ENCODE measurements at places on chromosomes 6 and 20.

DNA sequence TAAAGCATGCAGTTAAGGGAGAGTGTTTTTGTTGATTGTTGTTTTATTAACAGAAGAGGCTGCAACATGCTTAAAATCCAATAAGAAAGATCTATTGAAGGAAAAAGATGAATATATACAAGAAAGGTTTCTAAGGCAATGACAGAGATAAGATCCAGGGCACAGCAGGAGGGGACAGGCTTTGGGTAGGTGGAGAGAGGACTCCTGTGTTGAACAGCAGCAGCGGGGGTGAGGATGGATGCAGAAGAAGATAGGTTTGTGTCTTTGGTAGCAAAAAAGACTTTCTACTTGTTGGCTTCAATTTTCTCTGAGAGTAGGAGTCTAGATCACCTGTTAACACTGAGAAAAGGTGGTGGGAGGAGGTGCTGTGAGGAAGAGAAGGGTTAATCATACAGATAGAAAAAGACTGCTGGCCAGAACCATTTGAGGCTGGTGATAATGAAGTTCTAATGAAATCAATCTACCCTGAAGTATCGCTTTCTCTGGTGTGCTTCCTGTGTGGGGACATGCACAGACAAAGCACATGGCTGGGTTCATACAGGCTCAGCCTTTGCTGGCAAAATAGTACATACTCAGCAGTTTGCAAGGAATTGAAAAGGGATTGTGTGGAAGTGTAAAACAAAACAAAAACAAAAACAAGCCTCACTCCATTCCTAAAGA is 17.2 kb upstream of the DST start:
- no peak for DNase-seq

DNA sequence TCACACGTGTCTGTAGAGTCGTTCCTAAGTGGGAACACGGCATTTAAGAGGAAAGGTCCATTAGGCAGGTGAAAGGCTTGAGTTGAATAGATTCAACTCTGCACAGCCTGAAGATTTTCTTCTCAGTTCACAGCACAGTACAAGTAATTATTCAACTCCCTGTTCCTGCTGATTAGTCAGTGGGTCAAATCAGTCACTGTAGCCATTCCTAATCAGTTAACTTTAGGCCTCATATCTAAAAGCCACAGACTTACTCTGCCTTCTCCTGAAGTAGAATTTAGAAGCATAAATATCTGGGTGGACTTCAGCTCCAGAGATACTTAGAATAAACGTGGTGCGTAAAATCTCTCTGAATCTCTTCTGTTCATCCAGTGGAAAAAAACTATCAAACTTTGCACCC is 872.4 kb downstream of the C6orf118 start:
- no peak for DNase-seq

DNA sequence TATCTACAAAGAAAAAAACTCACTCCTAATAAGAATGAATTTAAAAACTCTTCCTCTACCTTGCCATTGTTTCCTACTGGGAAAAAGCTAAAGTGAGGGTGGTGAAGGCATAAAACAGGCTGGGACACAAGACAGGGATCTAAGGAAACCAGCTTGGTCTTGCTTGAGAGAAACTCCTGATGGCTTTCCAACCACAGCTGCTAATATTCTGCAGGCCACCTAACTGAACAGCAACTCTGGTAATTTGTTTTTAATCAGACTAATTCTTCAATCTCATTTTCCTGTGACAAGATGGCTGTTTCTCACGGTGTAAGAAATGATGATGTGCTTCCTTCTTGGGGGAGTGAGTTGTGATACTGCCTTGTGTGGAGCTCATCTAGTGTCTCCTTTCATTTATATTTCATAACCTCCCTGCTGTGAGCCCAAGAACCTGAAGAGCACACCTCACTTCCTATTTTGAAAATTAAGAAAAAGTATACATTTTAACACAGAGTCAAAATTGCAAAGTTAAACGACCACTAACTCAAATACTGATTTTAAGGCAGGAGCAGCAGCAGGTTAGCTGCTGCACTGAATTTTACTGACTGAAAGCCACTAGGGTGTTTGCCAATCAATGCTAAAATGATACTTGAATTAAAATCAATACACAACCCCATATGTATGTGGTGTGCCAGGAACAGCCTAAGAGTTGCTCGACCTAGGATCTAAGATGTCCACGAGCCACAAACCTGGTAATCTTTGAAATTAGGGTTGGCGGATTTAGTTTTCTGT is 58.0 kb downstream of the BACH2 start:
- no peak for DNase-seq

DNA sequence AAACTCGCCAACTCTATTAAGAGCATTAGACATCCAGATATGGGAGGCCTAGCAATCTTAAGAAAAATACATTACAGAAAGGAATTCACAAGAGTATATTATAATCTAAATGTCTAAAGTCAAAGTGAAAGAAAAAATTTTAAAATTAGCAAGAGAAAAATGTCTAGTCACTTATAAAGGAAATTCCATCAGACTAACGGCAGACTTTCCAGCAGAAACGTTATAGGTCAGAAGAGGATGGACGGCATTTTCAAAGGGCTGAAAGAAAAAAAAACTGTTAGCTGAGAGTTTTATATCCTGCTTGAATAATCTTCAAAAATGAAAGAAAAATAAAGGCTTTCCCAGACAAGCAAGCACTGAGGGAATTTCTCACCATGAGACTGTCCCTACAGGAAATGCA is 269.0 kb downstream of the HDGFL1 start:
- DNase-seq = no peak

DNA sequence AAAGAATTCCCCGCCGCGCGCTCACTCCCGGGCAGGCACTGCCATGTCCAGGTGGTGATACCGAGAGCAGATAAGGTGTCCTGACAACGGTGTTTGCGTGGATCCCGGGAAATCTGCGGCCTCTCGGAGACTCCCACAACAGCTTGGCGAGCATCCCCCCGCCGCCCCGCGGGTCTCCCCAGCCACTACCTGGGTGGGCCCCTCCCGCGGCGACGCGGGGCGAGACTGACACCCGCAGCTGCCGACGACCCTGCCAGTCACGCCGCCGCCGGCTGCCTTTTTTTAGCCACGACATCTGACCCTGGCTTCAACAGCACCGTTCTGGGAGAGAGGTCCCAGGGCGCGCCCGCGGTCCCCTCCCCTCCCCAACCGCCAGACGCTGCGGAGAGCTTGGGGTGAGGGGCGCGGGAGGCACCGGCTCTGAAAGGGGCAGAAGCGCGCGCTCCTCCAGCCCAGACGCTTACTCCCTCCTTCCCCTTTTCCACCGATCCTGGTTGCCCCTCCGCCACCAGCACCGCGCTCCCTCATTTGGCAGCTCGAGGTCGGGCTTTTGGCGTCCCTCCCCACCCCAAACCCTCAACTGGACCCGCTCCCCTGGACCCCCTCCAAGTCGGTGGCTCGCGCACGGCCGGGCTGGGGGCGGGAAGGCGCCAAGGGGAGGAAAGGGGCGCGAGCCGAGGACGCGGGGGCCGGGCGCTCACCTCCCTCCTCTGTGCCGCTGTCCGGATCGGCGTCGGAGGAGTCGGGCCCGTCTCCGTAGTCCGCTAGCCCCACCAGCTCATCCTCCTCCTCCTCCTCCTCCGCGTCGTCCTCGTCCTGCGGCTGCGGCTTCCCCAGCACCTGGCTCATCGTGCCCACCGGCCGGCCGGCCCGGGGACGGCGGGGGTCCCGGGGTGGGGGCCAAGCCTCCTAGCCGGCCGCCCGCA is 665 bp downstream of the RRAGD start:
- DNase-seq = peak; percentile 20

DNA sequence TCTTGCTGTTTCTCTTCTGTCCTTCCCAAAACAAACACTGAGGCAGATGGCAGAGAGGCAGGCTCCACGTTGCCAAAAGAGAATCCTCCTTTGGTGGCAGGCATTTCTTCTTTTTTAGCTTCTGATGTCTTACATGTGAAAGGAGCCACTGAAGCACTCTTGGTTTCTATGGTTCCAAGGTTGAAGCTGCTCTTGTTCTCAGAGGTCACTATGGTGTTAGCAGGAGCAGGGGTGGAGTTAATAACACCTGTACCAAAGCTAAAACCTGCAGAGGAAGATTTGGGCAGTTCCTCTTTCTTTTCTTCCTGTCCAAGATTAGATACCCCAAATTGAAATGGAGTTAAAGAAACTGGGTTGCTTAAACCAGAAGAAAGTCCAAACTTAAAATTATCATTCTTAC is 28.8 kb downstream of the FAM8A1 start:
- DNase-seq = no peak

DNA sequence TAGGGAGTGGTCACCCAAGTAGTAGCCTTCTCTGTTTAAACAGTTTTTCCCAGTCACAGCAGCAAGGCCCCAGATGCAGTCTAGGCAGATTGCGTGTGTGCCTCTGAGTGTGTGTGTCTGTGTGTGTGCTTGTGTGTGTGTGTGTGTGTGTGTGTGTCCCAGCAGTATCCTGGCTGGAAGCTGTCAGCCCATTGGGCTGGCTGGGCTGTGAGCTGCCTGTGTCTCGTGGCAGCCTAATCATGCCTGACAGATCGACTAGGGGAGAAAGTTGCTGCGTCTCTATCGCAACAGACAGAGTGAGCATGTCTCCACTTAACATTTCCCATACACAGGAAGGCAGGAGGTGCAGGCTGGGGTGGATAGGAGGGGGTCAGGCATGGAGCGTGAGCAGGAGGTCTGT is 42.9 kb upstream of the LRFN2 start:
- DNase-seq = no peak

DNA sequence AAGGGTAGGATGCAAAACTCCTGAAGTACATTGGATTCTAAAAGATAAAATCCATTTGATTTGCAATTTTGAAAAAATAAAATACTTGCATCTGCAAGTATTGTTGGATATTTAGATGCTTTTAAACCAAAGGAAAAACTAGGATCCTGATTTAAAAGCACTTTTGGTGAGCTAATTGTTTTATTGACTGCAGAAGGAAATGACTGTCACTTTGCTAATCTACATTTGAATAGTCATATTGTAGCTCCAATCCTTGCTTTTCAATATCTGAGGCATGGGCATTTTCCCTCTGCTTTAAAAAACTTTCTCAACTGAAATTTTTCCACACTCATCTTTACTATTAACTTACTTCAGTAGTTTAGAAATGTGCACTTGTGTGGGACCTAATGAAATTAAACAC is 74.1 kb downstream of the TRDN start:
- no peak for DNase-seq

- no peak for DNase-seq
Observed at GRCh38 chr20:31637660-31638059, at the start of gene COX4I2. Gene COX4I2 (plus strand): TSS chr20:31637912. CDS start chr20:31639018, 1,106 bp downstream.

GRCh38 chr6:161268531-161269210 is 5.2 kb downstream of the AGPAT4 start:
- DNase-seq = no peak

- no peak for DNase-seq
Observed at GRCh38 chr20:21323640-21324039, 20.5 kb downstream of the XRN2 start.

DNA sequence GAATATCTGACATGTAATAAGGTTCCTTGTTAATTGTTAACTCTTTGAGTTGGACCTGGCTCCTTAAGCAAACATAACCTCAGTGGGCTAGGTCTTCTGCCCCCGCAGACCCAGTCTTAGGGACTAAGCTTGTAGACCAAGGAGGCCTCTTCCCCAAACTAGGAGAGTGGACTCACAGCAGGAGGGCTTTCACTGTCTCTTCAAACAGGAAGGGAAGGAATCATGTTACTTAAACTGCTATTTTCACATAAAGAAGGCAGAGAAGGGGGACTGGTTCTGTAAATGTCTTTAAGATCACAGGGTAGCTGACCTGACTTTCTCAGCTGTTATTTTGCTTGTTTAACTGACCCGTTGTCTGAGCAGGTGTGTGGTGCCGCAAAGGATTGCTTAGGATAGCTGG is 34.9 kb upstream of the PRDM1 start:
- no peak for DNase-seq

DNA sequence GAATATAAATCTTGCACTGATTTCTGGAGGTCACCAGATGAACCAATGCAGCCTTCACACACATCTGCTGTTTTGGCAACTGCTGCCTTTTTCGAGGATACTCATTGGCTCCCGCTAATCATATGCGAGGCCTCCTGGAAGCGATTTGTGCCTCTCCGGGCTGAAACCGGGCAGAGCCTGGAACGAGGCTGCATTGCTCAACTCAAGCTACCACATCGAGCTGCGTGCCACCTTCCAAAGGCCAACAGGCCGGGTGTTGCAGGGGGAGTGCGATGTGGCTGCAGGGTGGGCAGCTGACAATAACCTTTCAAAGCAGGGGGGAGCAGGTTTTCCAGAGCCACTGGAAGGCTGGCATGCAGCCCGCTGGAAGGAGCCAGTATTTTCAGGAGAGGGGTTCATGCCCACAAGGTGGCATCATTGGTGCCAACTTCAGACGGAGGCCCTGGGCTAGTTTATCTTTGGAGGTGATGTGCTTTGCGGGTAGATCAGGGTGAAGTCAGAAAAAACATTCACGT is 122.6 kb upstream of the IFNGR1 start:
- no peak for DNase-seq

- DNase-seq = no peak
Observed at GRCh38 chr6:5028921-5029320, 25.1 kb upstream of the RPP40 start.

GRCh38 chr6:158766621-158767455 is 52.3 kb downstream of the EZR start:
- DNase-seq = no peak

- no peak for DNase-seq
Observed at GRCh38 chr6:89449193-89449592, 16.2 kb downstream of the ANKRD6 start.

DNA sequence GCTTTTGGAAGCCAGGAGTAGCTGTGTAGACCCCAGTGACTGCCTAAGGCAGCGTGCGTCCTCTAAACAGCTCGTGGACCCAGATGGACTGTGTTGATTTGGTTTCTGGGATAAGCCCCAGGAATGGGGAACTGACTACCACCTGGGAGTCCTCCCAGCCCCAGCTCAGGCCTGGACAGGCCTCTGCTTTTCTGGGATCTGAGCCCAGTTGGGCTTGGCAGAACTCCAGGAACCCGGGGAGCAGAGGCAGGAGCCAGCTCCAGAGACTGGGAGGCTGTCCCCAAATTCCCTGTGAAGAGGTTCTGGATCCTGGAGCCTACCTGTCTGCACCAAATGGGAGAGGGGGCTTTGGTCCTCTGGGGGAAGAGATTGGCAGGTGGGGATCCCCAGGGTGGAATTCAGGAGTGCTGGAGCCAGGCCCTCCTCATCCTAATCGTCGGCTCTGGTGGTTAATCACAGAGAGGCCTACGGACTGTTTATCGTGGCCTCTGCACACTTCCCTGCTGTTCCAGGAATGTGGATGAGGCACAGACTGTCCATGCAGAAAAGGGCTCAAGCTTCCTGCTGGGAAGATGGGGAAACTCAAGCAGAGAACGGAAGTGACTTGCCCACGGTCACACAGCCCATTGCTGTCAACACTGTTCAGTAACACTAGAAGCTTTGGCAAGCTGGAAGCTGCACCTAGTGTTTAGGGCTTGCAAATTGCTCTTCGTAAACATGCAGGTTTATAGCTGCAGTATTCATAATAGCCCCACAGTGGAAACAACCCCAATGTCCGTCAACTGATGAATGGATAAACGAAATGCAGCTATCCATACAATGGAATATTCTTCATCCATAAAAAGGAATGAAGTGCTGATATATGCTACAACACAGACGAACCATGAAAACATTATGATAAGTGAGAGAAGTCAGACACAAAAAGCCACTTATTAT is 100.6 kb downstream of the KCNB1 start:
- no peak for DNase-seq

Data from activated naive CD4-positive, alpha-beta T cell (primary cell).